Fibroblast of villous mesenchyme (primary cell): ENCODE measurements at places on chromosomes 16 and 17. TPM values are rescaled to one million over a fixed set of nuclear protein-coding genes. Genes with fewer than 3 reads are reported as not detected.

The KRT33B gene
- under 0.01 and 0.32 TPM in 2 replicates for total RNA-seq

DNA sequence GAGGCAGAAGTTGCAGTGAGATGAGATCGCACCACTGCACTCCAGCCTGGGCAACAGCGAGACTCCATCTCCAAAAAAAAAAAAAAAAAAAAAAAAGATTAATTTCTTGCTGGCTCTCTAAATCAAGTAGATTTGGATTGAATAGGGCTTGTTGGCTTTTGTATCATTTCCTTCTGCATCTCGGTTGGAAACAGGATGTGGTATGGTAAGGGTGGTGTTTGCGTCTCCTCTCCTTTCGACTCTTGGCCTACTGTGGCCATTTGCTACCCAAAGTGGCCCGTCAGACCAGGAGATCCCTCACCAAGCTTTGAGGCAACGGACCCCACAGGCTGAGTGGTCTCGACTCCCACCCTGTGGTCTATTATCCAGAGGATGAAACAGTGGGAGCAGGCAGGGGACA is 168.0 kb upstream of the IRX3 start:
- no peak for DNase-seq

The TM4SF5 gene
- not detected in 2 replicates for total RNA-seq

GRCh38 chr17:44749076-44749979 is 9.5 kb upstream of the ADAM11 start:
- DNase-seq = no peak

- no peak for DNase-seq
These were observed 25.6 kb downstream of the MGAT5B start for GRCh38 chr17:76893623-76894334.

The ABR gene
- 51.8 and 68.0 TPM in 2 replicates for total RNA-seq

The SULT1A2 gene
- under 0.01 TPM in 1 of 2 replicates, not detected in the other for total RNA-seq

- no peak for DNase-seq
These were observed 76.0 kb downstream of the GPR139 start for GRCh38 chr16:19997734-19998133.

The RNF157 gene
- 4.7 and 10.0 TPM in 2 replicates for total RNA-seq

The RPL19 gene
- 1,210 and 1,346 TPM in 2 replicates for total RNA-seq

DNA sequence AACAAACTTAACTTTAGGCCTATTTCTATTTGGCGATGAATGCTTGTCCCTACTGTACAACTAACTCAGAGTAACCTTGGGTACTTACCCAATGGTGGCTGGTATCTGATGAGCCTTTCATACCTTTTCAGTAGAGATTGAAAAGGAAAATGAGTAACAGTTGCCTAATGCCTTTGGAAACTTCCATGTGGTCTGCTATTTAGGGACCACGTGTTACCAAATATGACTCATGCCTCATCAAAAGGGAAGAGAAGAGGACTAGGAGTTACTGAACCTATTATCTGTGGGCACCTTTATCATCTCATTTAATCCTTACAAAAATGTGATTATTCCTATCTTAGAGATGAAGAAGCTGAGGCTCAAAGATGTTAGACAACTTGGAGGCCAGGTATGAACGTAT is 8.1 kb downstream of the MYOCD start:
- DNase-seq = peak; percentile 47

GRCh38 chr16:73150786-73151185 is 102.9 kb upstream of the ZFHX3 start:
- DNase-seq = no peak

GRCh38 chr16:85140455-85141012 is 28.3 kb upstream of the CIBAR2 start:
- DNase-seq = no peak
